ENCODE measurements at places on chromosomes 1 and 21.

DNA sequence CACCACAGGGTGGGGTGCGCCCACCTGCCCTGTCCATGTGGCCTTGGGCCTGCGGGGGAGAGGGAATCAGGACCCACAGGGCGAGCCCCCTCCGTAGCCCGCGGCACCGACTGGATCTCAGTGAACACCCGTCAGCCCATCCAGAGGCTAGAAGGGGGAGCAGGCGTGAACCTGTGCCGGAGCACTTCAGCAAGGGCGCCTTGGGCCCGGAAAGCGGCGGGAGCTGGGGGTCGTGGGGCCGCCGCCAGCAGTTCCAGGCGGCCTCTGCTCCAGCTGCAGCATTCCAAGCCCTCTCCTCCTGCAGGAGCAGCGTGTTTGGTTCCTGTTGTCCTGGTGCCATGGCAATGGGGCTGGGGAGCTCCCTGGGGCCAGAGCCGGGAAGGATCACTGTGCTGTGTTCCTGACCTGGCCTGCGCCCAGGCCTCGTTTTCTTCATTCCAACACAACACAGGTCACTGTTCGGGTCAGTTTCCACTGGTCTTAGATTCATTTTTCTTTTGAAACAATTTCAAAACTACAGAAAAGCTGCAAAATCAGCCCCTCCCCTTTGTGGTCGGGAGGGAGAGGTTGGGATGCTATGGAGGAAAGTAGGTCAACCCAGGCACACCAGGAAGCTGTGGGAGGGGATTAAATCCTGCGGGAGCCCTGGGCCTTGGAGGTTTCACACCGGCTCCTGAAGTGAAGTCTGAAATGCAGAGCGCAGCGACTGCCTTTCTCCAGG is 18.8 kb downstream of the SLX9 start:
- no peak for DNase-seq

GRCh38 chr1:238052496-238053266 is 162.0 kb upstream of the ZP4 start:
- DNase-seq = no peak

GRCh38 chr1:224828691-224829090 is 100.8 kb upstream of the DNAH14 start:
- DNase-seq = no peak

GRCh38 chr1:16155537-16156410 is at the start of gene EPHA2:
EPHA2 (minus strand) TSS chr1:16156069; CDS start chr1:16155932, 137 bp downstream.
- DNase-seq = no peak

Data from effector memory CD8-positive, alpha-beta T cell (primary cell).